Activated CD4-positive, alpha-beta T cell treated with anti-CD3 and anti-CD28 coated beads, Interleukin-2, amount 10 ng/mL, durations not matched to agents 7 days and 5 days (primary cell): ENCODE measurements at places on chromosomes 3 and 15. TPM values are rescaled to one million over a fixed set of nuclear protein-coding genes. Genes with fewer than 3 reads are reported as not detected.

The ZNF860 gene
- total RNA-seq = not detected

The ALDH1A3 gene
- not detected for total RNA-seq

The ZDHHC19 gene
- not detected for total RNA-seq

The MST1 gene
- total RNA-seq = 10.0 TPM

The ABCF3 gene
- total RNA-seq = 62.2 TPM

The EDC3 gene
- total RNA-seq = 41.1 TPM

The GOLGA8T gene
- not detected for total RNA-seq

The FAIM gene
- 3.7 TPM for total RNA-seq

The SPCS1 gene
- total RNA-seq = 97.0 TPM

The FETUB gene
- total RNA-seq = not detected

- H3K27me3 ChIP-seq = peaks cover 3% of the 10 kb centered on the region
- H3K36me3 ChIP-seq = no peaks in the 10 kb centered on the region
- no peak overlapping the region for H3K4me3 ChIP-seq
- H3K4me1 ChIP-seq = no peaks in the 10 kb centered on the region
Observed at GRCh38 chr3:8460815-8461456, 40.7 kb upstream of the LMCD1 start.

- DNase-seq = no peak
- H3K4me3 ChIP-seq = no peak overlapping the region
- no peaks in the 10 kb centered on the region for H3K4me1 ChIP-seq
- no peaks in the 10 kb centered on the region for H3K36me3 ChIP-seq
- no peaks in the 10 kb centered on the region for H3K27me3 ChIP-seq
Observed at GRCh38 chr3:62962714-62963113, 87.5 kb upstream of the CADPS start.

GRCh38 chr3:127161236-127161635 is 31.7 kb upstream of the PRR23E start:
- no peak overlapping the region for H3K27ac ChIP-seq
- no peak overlapping the region for H3K4me3 ChIP-seq

- peaks cover 9% of the 10 kb centered on the region for H3K4me1 ChIP-seq
- peaks cover 30% of the 10 kb centered on the region for H3K27me3 ChIP-seq
- H3K36me3 ChIP-seq = no peaks in the 10 kb centered on the region
- H3K27ac ChIP-seq = no peak overlapping the region
- no peak overlapping the region for H3K4me3 ChIP-seq
Observed at GRCh38 chr15:67967871-67968431, 86.2 kb upstream of the PIAS1 start.

- DNase-seq = no peak
- H3K4me3 ChIP-seq = no peak overlapping the region
- peak overlapping the region; percentile 6 for H3K27ac ChIP-seq
- peaks cover 16% of the 10 kb centered on the region for H3K36me3 ChIP-seq
- H3K27me3 ChIP-seq = no peaks in the 10 kb centered on the region
Observed at GRCh38 chr3:151226088-151226563, 23.1 kb upstream of the GPR171 start.

GRCh38 chr3:16700651-16701050 is 95.4 kb upstream of the DAZL start:
- H3K27me3 ChIP-seq = peaks cover 7% of the 10 kb centered on the region
- no peak overlapping the region for H3K27ac ChIP-seq
- DNase-seq = no peak
- H3K4me3 ChIP-seq = no peak overlapping the region
- H3K36me3 ChIP-seq = no peaks in the 10 kb centered on the region
- H3K4me1 ChIP-seq = no peaks in the 10 kb centered on the region

DNA sequence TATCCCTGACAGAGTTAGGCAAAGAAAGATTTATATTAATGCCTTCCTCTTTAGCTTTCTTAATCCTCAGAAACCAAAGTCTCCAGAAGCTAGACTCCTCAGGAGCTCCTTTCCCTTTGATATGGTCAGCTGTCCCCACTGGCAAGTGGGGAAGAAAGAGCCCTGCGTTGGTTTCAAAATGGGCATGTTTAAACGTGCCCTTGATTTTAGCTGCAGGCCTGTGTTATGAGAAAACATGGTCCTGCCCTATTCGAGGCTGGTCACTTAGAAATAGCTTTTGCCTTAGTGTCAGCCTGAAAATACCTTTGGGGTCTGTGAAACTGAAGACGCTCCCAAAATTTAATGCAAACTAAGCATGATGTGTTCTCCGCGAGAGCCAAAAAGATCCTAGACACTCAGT is 135.5 kb upstream of the RARB start:
- no peaks in the 10 kb centered on the region for H3K4me1 ChIP-seq
- no peak overlapping the region for H3K4me3 ChIP-seq
- no peak for DNase-seq
- no peaks in the 10 kb centered on the region for H3K36me3 ChIP-seq

- H3K4me3 ChIP-seq = no peak overlapping the region
- H3K4me1 ChIP-seq = peaks cover 3% of the 10 kb centered on the region
- no peak for DNase-seq
- peaks cover 3% of the 10 kb centered on the region for H3K27me3 ChIP-seq
- H3K36me3 ChIP-seq = no peaks in the 10 kb centered on the region
Observed at GRCh38 chr3:56997041-56997440, 63.4 kb upstream of the SPATA12 start.

DNA sequence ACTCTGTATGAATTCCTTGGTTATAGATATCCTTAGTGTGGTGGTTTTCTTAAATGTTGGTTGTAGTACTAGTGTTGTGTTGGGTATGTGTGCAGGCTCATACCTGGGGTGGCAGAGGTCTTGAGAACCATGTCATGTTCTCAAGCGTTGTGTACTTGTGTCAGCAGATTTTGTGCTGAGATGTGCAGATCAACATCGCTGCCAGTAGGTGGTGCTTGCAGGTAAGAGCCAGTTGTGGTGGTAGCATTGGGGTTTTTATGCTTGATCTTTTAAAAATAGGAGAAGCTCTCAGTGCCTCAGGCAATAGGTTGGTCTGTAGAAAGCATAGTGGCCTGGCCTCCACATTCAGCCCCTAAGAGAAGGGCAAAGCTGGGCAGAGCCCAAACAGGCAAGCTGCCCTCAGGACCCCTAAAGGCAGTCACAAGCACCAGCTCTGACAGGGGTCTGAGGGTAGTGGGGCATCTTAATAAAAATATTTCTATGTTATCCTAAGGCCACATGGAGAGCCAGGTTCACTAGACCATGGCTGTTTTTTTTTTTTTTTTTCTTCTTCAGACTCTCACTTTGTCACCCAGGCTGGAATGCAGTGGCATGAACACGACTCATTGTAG is 164.0 kb downstream of the IL20RB start:
- peaks cover 4% of the 10 kb centered on the region for H3K4me1 ChIP-seq
- H3K27ac ChIP-seq = no peak overlapping the region
- H3K4me3 ChIP-seq = no peak overlapping the region
- peak; percentile 44 for DNase-seq
- H3K36me3 ChIP-seq = no peaks in the 10 kb centered on the region

DNA sequence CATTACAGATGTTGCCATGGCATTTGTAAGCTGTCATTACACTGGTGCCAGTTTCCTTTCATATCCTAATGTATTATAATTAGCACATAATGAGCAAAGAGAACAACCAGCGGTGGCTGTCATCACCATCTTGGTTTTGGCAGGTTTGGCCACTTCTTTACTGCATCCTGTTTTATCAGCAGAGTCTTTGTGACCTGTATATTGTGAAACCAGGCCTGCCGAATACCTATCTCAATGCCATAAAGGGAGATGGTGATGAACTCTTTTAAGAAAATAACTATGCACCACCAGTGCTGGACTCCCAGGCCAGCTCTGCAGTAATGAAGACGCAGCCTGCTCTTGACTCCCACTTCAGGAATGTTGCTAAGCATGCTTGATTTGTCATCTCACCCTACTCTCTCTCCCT is 458.1 kb upstream of the NR2F2 start:
- H3K4me1 ChIP-seq = peaks cover 72% of the 10 kb centered on the region
- no peak for DNase-seq
- peaks cover 11% of the 10 kb centered on the region for H3K36me3 ChIP-seq

- H3K27ac ChIP-seq = peak overlapping the region; percentile 71
- H3K36me3 ChIP-seq = peaks cover 20% of the 10 kb centered on the region
- H3K4me3 ChIP-seq = no peak overlapping the region
- peaks cover 60% of the 10 kb centered on the region for H3K27me3 ChIP-seq
- DNase-seq = peak; percentile 41
Observed at GRCh38 chr3:45907769-45908705, 21.7 kb downstream of the CCR9 start.

- H3K27ac ChIP-seq = no peak overlapping the region
- no peak for DNase-seq
- H3K4me1 ChIP-seq = no peaks in the 10 kb centered on the region
- H3K36me3 ChIP-seq = no peaks in the 10 kb centered on the region
- no peaks in the 10 kb centered on the region for H3K27me3 ChIP-seq
Observed at GRCh38 chr3:34882764-34883163, 756.6 kb upstream of the ARPP21 start.

GRCh38 chr3:188294823-188295487 is 141.0 kb downstream of the LPP start:
- H3K36me3 ChIP-seq = peaks cover 32% of the 10 kb centered on the region
- peaks cover 42% of the 10 kb centered on the region for H3K4me1 ChIP-seq
- no peak overlapping the region for H3K27ac ChIP-seq
- H3K27me3 ChIP-seq = no peaks in the 10 kb centered on the region
- DNase-seq = no peak
- H3K4me3 ChIP-seq = no peak overlapping the region

- H3K4me1 ChIP-seq = peaks cover 18% of the 10 kb centered on the region
- peaks cover 4% of the 10 kb centered on the region for H3K36me3 ChIP-seq
- no peak overlapping the region for H3K27ac ChIP-seq
- H3K27me3 ChIP-seq = peaks cover 3% of the 10 kb centered on the region
- H3K4me3 ChIP-seq = no peak overlapping the region
Observed at GRCh38 chr15:66725464-66725785, 23.4 kb downstream of the SMAD6 start.

DNA sequence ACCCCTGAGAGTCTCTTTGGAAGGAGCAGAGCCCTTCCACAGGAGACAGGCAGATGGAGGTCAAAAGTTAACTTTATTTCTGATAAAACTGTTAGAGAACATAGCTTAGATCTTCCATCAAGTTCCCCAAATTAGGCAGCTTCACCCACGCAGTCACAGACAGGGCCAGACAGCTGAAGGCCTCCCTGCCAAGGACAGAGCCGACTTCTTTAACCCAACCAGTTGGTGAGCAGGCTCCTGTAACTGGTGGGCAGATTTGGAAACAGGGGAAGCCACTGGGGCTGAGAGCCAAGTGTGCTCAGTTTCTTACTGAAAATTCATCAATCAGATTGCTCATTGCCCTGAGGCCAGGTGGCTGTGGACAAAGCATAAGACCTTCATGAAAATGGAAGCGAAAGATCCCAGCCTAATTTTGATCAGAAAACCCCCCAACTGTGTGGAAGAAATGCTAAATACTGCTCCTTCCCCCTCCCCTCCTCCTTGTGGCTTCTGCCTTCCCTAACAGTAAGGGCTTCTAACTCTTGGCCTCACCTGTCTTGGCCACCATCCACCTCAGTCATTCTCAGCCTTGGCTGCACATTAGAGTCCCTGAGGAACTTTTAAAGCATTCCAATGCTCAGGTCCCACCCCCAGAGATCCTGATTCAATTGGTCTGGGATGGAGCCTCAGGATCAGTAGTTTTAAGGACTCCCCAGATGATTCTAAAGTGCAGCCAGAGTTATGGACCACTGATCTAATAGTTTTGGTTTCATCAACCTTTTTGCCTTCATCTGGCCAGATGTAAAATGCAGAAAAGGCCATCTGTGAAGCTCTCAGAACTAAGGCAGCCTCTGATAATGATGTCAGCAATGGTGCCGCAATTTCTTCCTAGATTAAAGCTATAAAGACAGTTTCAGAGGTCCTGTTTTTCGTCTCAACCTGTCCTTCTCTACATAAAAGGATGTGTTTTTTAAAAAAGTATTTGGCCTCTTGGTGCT is 11.5 kb downstream of the CLRN1 start:
- H3K36me3 ChIP-seq = no peaks in the 10 kb centered on the region
- peaks cover 30% of the 10 kb centered on the region for H3K27me3 ChIP-seq
- H3K4me3 ChIP-seq = no peak overlapping the region
- H3K4me1 ChIP-seq = no peaks in the 10 kb centered on the region
- H3K27ac ChIP-seq = no peak overlapping the region
- DNase-seq = no peak

- no peaks in the 10 kb centered on the region for H3K27me3 ChIP-seq
- H3K27ac ChIP-seq = no peak overlapping the region
- peaks cover 36% of the 10 kb centered on the region for H3K4me1 ChIP-seq
Observed at GRCh38 chr15:99717161-99718009, 15.9 kb downstream of the LYSMD4 start.

DNA sequence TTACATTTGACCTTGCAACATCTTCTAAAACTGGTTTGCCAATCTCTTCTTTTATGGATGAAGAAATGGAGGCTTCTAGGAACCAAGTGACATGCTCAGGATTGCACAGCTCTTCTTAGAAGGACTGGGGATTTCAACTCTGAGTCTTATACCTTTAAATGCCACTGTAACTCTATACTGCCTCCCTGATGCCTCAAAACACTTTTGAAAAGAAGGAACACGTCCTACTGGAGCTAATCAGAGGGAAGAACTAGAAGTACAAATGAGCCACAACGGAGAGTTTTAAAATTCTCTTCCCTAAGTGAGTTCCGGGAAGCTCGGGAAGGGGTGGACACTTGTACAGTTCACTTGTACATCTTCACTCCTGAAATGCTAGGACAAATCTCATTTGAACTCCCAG is 949 bp upstream of the MITF start:
- DNase-seq = no peak
- no peak overlapping the region for H3K27ac ChIP-seq
- H3K4me3 ChIP-seq = peak overlapping the region; percentile 64
- H3K4me1 ChIP-seq = peaks cover 8% of the 10 kb centered on the region
- peaks cover 62% of the 10 kb centered on the region for H3K27me3 ChIP-seq

DNA sequence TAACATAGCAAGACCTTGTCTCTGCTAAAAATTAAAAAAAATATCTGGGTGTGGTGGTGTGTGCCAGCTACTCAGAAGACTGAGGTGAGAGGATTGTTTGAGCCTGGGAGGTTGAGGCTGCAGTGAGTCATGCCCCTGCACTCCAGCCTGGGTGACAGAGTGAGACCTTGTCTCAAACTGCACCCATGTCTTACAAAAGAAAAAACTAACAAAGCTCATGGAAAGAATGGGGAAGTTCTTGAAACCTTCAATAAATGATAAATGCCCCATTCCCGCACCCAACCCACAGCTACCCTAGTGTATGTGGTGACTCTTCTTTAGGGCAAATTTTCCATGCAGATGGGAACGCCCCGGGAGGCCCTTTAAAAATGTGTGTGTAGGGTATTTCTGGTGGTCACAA is 28.3 kb downstream of the RPLP1 start:
- H3K4me1 ChIP-seq = no peaks in the 10 kb centered on the region
- H3K27ac ChIP-seq = no peak overlapping the region

GRCh38 chr3:125683067-125683829 is 88.0 kb upstream of the OSBPL11 start:
- no peak for DNase-seq
- no peak overlapping the region for H3K4me3 ChIP-seq
- H3K27ac ChIP-seq = no peak overlapping the region
- H3K36me3 ChIP-seq = no peaks in the 10 kb centered on the region
- H3K4me1 ChIP-seq = no peaks in the 10 kb centered on the region

- no peak overlapping the region for H3K4me3 ChIP-seq
- no peak for DNase-seq
- H3K27ac ChIP-seq = no peak overlapping the region
- H3K36me3 ChIP-seq = no peaks in the 10 kb centered on the region
Observed at GRCh38 chr3:124156866-124157712, 165.2 kb upstream of the ROPN1 start.
